ENCODE measurements at places on chromosomes 7 and 10.

- H3K4me1 ChIP-seq = peaks cover 17% of the 10 kb centered on the region
- no peak overlapping the region for H3K27ac ChIP-seq
- peaks cover 7% of the 10 kb centered on the region for H3K27me3 ChIP-seq
Observed at GRCh38 chr7:49775065-49775948, 1.9 kb downstream of the VWC2 start.

GRCh38 chr10:209357-209756, 74.1 kb downstream of the ZMYND11 start:
- no peak overlapping the region for H3K4me3 ChIP-seq
- no peak for DNase-seq
- no peaks in the 10 kb centered on the region for H3K27me3 ChIP-seq
- no peaks in the 10 kb centered on the region for H3K36me3 ChIP-seq

DNA sequence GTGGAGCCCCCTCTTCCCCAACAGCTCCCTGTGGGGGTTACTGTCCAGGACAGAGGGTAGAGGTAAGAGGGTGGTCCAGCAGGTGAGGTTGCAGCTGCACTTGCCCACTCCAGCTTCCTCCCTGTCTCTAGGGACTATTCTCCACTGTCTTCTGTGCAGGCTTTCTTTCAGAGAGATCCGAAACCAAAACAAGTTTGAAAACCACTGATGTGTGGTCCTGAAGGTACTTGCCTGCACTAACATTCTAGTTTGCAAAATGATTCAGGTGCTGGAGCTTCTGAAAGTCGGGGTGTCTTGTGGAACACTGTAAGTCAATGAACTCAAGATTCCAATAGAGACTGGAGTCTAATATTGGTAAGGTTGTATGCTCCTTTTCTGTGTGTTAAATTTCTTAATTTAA, 63.1 kb downstream of the BLNK start:
- H3K36me3 ChIP-seq = peaks cover 73% of the 10 kb centered on the region
- no peak overlapping the region for H3K27ac ChIP-seq
- no peaks in the 10 kb centered on the region for H3K4me1 ChIP-seq
- no peaks in the 10 kb centered on the region for H3K27me3 ChIP-seq
- no peak overlapping the region for H3K4me3 ChIP-seq

- DNase-seq = no peak
- H3K27me3 ChIP-seq = no peaks in the 10 kb centered on the region
- H3K36me3 ChIP-seq = no peaks in the 10 kb centered on the region
- peaks cover 3% of the 10 kb centered on the region for H3K4me1 ChIP-seq
- H3K27ac ChIP-seq = peak overlapping the region; percentile 58
- peak overlapping the region; percentile 40 for H3K4me3 ChIP-seq
Observed at GRCh38 chr7:80374321-80374720, 137.5 kb downstream of the GNAT3 start.

DNA sequence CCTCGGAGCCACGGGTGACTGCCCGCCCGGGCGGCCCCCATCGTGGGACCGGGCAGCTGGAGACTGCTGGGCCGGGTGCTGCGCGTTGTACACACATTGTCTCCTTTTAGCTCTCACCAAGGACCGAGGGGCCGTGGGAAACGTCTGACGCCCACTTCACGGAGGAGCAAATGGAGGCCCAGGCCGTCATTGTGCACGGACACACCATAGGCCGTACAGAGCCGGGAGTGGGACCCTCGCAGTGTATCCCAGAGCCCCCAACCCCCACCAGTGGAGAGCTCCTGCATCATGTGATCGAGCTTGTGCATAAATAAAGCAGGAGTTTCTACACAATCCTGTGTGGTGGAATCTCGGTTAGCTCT, 722 bp downstream of the DENND10 start:
- DNase-seq = no peak
- H3K4me1 ChIP-seq = no peaks in the 10 kb centered on the region
- peaks cover 4% of the 10 kb centered on the region for H3K36me3 ChIP-seq
- peak overlapping the region; percentile 71 for H3K27ac ChIP-seq

GRCh38 chr7:129742256-129742655, 130.7 kb downstream of the NRF1 start:
- H3K4me3 ChIP-seq = no peak overlapping the region
- no peak overlapping the region for H3K27ac ChIP-seq
- no peaks in the 10 kb centered on the region for H3K27me3 ChIP-seq
- no peak for DNase-seq
- H3K36me3 ChIP-seq = peaks cover 2% of the 10 kb centered on the region
- no peaks in the 10 kb centered on the region for H3K4me1 ChIP-seq

DNA sequence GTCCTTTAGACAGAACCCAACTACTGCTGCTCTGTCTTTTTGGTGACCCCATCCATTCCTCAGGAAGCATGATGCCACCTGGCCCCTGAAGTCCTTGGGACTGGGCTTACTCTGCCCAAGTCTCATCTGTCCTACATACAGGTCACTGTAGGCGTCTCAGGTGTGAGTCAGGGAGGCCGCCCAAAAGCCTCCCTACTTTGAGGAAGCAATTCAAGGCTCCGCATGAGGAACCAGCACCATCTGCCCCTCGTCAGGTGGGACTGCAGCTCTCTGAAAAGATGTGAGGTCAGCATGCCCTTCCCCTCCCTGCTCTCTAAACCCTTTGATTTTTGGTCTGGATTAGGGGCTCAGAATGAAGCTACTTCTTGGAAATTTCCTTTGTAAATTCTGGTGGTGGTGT, 354.8 kb downstream of the CXCL12 start:
- H3K27ac ChIP-seq = no peak overlapping the region
- no peaks in the 10 kb centered on the region for H3K36me3 ChIP-seq
- H3K4me1 ChIP-seq = no peaks in the 10 kb centered on the region
- H3K4me3 ChIP-seq = no peak overlapping the region

DNA sequence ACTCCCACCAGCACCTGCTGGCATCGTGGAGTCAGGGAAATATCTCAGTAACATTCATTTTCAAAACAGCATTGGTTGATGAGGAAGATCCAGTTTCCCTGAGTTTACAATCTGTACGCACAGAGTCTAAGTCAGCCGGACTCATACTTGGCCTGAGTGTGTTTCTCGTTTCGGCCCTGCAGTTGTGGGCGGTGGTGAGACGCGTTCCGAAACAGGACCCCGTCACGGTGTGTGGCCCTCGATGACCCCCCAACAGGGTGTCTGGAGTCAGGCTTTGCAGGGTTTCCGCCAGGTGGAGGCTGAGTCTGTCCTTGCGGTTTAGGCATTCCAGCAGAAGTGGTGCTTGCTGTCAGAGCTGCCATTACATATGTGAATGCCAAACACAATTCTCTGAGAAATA, 317.5 kb downstream of the DNAJB6 start:
- H3K36me3 ChIP-seq = no peaks in the 10 kb centered on the region
- no peak overlapping the region for H3K27ac ChIP-seq
- DNase-seq = no peak
- H3K4me1 ChIP-seq = no peaks in the 10 kb centered on the region
- no peaks in the 10 kb centered on the region for H3K27me3 ChIP-seq

GRCh38 chr7:37446371-37446770, 2.3 kb downstream of the ELMO1 start:
- H3K36me3 ChIP-seq = no peaks in the 10 kb centered on the region
- H3K4me3 ChIP-seq = no peak overlapping the region
- H3K27me3 ChIP-seq = no peaks in the 10 kb centered on the region
- peaks cover 36% of the 10 kb centered on the region for H3K4me1 ChIP-seq

DNA sequence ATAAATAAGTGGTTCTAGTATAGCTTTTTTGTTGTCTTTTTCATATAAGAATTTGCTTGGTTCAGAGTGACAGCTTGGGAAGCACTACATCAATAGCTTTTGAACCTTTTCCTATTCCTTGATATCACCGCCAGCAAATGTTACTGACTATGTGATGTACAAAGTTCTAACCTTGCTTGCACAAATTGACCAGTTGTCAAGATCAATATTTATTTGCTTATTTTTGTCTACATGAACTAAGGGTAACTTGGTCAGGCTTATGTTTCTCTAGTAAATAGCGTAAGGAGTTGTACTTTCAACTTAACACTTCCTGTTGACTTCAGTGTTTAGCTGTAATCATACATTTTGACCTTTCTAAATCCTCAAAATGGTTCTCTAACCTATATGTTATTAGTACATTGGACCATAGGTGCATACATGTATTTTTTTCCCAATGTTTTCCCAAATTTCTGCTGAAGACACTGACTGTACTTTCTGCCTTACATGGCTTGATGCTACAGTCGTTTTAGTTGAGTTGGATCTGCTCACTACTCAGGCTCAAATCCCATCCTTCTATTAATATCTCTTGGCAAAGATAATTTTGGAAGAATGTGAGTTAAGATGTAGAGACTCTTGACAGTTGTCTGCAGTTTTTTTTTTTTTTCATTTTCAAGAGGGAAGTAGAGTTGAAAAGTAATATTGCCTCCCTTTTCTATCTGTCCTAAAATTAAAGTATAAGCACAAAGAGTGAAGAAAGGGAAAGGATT, 239.1 kb upstream of the KAT6B start:
- H3K27me3 ChIP-seq = no peaks in the 10 kb centered on the region
- H3K36me3 ChIP-seq = no peaks in the 10 kb centered on the region
- no peak for DNase-seq
- H3K4me1 ChIP-seq = peaks cover 34% of the 10 kb centered on the region

- DNase-seq = no peak
- no peaks in the 10 kb centered on the region for H3K36me3 ChIP-seq
- no peak overlapping the region for H3K27ac ChIP-seq
- peaks cover 8% of the 10 kb centered on the region for H3K4me1 ChIP-seq
Observed at GRCh38 chr7:102120666-102121195, 165.9 kb upstream of the SH2B2 start.

DNA sequence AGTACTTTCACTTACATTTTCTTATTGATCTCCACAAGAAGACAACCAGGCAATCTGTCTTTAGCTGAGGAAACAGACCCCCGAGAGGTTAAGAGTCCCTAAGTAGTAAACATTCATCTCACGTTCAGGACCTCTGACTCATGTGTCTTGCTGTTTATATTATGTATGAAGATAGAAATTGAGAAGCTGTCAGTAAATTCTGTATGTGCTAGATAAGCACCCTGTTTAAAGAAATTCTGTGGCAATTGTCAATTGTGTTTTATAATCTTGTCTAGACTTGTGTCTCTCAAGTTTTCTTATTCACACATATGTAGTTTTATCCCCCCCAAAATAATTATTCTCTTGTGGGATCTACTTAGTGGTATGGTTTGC, 14.5 kb downstream of the ADK start:
- no peaks in the 10 kb centered on the region for H3K36me3 ChIP-seq
- no peaks in the 10 kb centered on the region for H3K4me1 ChIP-seq
- no peaks in the 10 kb centered on the region for H3K27me3 ChIP-seq
- no peak for DNase-seq

DNA sequence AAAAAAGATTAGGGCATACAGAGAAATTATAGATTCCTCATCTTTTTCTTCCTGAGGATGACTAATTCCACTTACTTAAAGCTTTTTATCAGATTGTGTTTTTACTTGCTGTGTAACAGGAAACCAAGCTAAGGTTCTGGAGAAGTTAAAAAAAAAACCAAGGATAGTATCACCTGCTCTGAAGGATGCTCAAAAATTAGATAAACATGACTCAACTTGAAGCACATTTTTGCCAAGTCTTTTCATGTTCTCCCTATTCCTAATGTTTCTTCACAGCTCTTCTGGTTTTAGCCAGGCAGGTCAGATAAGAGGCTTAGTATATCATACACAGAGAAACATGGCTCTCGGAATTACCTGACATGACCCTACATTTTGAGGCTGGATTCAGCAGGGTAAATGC, 90.3 kb downstream of the CPEB3 start:
- no peak for DNase-seq
- no peak overlapping the region for H3K4me3 ChIP-seq
- H3K36me3 ChIP-seq = no peaks in the 10 kb centered on the region
- H3K4me1 ChIP-seq = no peaks in the 10 kb centered on the region
- H3K27me3 ChIP-seq = no peaks in the 10 kb centered on the region
- H3K27ac ChIP-seq = no peak overlapping the region

DNA sequence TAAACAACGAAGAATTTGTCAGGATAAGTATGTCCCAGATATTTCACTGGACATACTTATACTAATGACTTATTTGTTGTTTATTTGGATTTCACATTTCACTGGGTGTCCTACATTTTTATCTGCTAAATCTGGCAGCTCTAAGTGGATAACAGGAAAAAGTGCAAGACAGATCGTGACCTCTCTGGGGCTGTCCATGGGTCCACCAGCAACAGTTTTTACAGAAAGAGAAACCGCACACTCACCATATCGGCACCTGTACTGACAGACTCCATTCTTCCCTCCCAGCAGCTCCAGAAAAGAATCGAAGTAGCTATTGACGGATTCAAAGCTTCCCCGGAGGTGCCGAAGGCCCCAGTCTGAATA, 393 bp downstream of the PLA2G12B start:
- no peaks in the 10 kb centered on the region for H3K36me3 ChIP-seq
- no peaks in the 10 kb centered on the region for H3K27me3 ChIP-seq
- H3K27ac ChIP-seq = peak overlapping the region; percentile 93
- DNase-seq = no peak
- peaks cover 15% of the 10 kb centered on the region for H3K4me1 ChIP-seq
- H3K4me3 ChIP-seq = peak overlapping the region; percentile 90

DNA sequence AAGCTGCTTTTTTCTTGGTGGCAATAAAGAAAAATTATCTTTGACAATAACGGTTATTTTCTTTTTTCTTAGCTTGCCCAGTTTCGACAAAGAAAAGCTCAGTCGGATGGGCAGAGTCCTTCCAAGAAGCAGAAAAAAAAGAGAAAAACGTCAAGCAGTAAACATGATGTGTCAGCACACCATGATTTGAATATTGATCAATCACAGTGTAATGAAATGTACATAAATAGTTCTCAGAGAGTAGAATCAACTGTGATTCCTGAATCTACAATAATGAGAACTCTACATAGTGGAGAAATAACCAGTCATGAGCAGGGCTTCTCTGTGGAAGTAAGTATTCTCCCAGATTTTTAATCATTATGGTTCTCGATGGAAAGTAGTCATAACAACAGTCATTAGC, 33.0 kb downstream of the AKAP9 start:
- no peaks in the 10 kb centered on the region for H3K27me3 ChIP-seq
- no peak for DNase-seq
- no peaks in the 10 kb centered on the region for H3K4me1 ChIP-seq
- H3K4me3 ChIP-seq = no peak overlapping the region
- H3K27ac ChIP-seq = no peak overlapping the region
- peaks cover 3% of the 10 kb centered on the region for H3K36me3 ChIP-seq

DNA sequence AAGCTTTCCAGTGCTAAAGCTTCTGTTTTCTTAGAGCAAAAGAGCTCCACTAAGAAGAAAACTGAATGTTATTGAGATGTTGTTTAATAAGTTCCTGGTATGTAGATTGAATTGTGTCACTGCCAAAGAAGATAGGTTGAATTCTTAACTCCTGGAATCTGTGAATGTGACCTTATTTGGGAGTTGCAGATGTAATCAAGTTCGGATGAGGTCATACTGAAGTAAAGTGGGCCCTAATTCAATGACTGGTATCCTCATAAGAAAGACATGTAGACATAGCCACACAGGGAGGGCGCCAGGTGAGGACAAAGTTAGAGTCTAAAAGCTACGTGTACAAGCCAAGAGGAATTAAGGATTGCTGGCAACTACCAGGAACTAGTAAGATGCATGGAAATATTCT, 732.1 kb upstream of the C7orf33 start:
- no peak for DNase-seq
- H3K27me3 ChIP-seq = no peaks in the 10 kb centered on the region
- H3K4me3 ChIP-seq = no peak overlapping the region
- no peak overlapping the region for H3K27ac ChIP-seq

- H3K27me3 ChIP-seq = no peaks in the 10 kb centered on the region
- H3K4me1 ChIP-seq = no peaks in the 10 kb centered on the region
- no peak overlapping the region for H3K4me3 ChIP-seq
- no peak overlapping the region for H3K27ac ChIP-seq
Observed at GRCh38 chr7:107813524-107813923, 10.5 kb upstream of the SLC26A3 start.

Data from liver (tissue), 10 donors.